Right ventricle myocardium superior (tissue), 1 donor: ENCODE measurements at places on chromosomes 12 and 14.

DNA sequence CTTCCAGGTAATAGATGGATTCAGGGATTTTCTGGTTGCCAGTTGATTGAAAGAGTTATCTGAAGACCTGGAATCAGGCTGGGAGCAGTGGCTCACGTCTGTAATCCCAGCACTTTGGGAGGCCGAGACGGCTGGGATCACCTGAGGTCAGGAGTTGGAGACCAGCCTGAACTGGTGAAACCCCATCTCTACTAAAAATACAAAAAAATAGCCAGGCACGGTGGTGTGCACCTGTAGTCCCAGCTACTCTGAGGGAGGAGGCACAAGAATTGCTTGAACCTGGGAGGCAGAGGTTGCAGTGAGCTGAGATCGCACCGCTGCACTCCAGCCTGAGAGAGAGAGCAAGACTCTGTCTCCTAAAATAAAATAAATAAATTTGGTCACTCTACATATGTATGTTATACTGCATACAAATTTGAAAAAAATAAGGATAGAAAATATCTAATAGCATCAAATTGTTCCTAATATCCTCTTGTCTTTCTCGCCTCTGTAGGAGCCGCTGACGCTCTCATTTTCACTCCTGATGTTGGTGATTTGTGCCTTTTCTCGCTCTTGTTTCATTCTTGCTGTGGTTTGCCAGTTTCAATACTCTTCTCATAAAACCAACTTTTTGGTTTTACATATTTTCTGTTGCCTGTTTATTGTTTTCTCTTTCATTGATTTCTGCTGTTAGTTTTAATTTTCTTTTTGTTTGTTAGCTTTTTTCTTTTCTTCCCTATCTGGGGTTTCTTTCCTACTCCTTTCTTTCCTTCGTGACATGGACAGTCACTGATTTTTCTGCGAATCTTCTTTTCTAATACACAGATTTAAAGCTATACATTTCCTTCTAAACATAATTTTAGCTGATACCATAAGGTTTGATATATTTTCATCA lies 23.8 kb upstream of the PLD4 start:
- no peak for DNase-seq

- DNase-seq: no peak
Measured at GRCh38 chr14:91294153-91294552, 49.6 kb upstream of the GPR68 start.

DNA sequence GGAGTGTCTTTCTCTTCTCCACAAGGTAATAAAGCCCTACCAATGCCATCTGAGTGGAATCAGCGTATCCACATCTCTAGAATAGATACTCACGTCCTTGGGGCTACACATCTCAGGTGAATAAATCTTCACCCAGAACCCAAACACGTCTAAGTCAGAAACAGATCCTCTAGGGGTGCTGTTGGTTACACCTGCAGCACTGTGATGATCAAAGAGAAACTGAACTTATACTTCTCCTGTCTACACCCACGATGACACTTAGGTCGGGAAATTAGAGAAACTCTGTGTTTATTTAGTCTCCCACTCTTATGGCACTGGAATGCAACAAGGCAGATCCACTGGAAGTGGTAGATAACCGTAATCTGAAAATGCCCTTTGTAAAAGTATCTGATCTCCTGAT lies 46.2 kb downstream of the WIF1 start:
- no peak for DNase-seq

DNA sequence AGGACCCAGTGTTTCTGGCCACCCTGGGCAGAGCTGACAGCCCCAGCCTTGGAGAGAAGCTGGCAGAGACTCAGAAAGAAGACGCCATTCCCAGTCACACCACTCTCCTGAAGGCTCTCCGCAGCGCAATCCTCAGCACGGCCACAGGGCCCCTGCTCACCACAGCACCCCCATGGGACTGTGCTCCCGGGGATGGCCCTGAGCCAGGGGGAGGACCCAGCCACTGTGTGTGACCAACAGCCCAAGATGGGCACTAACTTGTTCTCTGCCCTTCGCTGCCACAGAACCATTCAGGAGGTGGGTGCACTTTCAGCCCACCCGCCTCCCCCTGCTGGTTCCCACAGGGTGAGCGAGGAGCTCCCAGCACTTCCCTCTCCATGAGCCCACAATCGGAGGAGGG lies 57.1 kb downstream of the CCNK start:
- DNase-seq: no peak

DNA sequence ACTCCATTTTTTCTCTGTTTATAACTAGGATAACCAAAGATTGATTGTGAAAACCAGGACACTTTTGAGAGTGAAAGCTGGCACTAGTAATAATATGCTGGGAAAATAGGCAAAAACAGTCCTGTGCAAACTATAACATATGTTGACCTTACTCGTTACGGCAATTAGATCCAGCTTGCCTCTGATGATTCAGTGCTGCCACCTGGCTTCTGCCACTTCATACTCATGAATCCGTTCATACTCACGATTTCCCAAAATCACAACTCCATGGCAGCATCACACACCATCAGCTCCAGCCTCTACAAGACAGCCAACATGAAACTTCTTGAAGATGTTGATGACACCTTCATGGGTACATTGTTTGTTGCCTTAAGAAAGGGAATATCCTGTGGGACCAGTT lies 49.1 kb upstream of the CAND1 start:
- peak; percentile 31 for DNase-seq

- no peak for DNase-seq
Measured at GRCh38 chr14:45083617-45083975, 320 bp upstream of the PRPF39 start.

- DNase-seq: no peak
Measured at GRCh38 chr12:49340095-49340870, 3.3 kb upstream of the C1QL4 start.

- no peak for DNase-seq
Measured at GRCh38 chr14:88535149-88535548, 19.7 kb downstream of the PTPN21 start.

- no peak for DNase-seq
Measured at GRCh38 chr12:59372956-59373355, 222.9 kb upstream of the SLC16A7 start.

DNA sequence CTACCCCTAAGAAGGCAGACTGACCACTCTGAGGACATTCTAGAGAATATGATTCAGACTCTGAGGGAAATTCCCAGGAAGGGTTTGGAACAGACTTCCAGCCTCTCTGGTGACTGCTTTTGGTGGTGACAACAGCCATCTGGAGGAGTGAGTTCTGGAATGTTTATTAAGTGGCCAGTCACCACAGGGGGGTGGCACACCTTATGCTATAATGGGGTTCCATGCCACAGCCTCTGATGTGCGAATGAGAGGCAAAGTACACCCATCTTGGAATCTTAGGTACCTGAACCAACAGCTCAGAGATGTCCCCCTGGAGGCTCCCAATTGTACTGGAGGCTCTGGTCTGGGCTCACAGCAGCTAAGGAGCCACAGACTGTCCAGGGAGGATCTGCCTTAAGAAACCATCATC lies 9.5 kb upstream of the TINF2 start:
- DNase-seq: no peak

DNA sequence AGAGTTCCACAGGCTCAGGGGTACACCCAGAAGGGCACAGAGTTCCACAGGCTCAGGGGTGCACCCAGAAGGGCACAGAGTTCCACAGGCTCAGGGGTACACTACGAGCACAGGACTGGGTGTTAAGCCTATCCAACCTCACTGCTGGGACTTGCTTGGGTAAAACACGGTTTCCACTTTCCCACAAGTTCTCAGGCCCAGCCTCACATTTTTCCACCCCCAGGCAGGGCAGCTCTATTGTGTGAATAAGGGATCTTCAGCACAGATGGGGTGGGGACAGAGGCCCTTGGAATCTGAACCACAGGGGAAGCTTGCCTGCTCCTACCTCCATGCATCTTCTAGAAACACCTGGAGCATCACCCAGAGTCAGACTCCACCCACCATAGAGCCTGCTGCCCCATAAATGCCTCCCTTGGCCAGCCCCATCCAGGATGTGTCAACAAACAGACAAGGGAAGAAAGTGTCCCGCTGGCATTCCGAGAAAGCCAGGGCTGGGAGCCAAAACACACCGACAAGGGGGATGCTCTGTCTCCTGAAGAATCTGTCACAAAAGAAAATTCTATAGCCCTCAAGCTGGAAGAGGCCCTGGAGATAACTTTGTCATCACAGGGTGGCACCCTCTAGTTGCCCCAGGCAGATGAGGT lies 4.8 kb downstream of the CRACR2A start:
- no peak for DNase-seq

GRCh38 chr14:67583711-67584644 lies 16.1 kb downstream of the PIGH start:
- no peak for DNase-seq

DNA sequence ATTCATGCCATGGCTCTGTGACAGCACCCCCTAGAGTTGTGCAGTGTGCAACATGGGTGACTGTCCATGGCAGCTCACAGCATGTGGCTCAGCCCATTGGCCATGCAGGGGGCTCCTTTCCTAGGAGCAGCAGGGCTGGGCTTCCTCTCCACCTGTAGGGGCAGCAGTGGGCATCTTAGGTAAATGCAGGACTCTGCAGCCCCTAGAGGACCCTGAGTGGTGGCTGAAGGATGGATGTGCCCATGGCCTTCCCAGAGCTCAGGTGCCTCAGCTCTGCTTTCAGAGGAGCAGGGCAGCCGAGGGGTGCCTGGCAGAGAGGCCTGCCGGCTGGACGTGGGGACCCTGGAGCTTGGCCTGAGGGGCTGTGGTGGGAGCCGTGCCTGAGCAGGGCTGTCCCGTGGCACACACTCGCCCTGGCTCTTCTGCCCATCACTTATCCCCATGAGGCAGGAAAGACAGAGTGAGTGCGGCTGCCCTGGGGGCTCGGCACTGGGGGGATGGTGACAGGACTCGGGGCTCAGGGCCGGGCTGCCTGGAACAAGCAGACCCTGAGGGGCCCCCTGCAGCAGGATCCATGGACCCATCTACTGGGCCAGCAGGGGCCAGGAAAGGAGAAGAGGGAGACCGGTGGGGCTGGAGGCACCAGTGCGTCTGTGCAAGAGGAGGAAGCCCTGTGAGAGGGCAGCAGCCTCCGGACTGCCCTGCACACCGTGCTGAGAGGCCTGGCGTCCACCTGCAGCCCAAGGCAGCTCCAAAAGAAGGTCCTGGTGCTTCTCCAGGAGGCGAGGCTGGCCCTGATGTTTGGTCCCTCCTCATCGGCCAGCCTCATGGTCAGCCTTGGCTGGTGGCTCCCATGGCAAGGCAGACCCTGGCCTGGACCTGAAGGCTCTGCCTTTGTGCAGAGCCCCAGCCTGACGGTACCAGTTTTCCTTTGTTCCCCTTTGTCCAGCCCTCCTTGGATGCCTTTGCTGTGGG lies 7.6 kb downstream of the ADSS1 start:
- no peak for DNase-seq

DNA sequence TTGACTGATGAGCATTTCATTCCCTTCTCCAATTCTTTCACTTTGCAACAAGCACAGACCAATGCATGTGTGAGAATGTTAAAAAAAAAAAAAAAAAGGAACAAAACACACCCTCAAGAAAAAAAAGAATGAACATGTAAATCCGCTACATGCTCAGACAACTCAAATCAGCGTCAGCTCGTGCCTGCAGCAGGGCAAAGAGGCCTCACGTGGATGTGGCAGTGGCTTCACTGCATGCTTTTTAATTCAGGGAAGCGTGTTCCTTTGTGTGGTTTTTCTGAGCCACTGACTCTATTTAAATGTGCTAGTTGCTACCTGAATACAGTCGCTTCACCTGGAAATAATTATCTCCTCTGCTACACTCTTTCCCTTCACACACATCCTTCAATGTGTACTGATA lies 55.1 kb downstream of the PPP1R36 start:
- DNase-seq: no peak

GRCh38 chr14:51004801-51005526 lies 60.7 kb upstream of the PYGL start:
- DNase-seq: no peak

GRCh38 chr12:38282886-38283285 lies 33.7 kb upstream of the ALG10B start:
- DNase-seq: no peak

DNA sequence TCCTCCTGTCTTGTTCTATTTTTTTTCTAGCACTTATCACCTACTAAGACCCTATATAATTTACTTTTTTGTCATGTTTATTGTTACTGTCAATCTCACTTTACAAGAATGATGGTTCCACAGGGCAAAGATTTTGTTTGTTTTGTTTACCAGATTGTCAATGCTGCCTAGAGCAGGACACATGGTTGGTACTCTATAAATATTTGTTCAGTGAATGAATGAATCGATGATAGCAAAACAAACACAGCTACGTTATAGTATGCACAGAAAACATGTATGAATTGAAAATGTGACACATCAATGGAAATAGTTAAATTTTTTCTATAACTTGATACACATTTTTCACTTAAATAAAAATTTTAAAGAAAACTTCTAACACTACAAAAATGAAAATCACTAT lies 67.1 kb upstream of the KRR1 start:
- DNase-seq: no peak

- no peak for DNase-seq
Measured at GRCh38 chr12:62658910-62659309, 192.3 kb downstream of the MON2 start.

DNA sequence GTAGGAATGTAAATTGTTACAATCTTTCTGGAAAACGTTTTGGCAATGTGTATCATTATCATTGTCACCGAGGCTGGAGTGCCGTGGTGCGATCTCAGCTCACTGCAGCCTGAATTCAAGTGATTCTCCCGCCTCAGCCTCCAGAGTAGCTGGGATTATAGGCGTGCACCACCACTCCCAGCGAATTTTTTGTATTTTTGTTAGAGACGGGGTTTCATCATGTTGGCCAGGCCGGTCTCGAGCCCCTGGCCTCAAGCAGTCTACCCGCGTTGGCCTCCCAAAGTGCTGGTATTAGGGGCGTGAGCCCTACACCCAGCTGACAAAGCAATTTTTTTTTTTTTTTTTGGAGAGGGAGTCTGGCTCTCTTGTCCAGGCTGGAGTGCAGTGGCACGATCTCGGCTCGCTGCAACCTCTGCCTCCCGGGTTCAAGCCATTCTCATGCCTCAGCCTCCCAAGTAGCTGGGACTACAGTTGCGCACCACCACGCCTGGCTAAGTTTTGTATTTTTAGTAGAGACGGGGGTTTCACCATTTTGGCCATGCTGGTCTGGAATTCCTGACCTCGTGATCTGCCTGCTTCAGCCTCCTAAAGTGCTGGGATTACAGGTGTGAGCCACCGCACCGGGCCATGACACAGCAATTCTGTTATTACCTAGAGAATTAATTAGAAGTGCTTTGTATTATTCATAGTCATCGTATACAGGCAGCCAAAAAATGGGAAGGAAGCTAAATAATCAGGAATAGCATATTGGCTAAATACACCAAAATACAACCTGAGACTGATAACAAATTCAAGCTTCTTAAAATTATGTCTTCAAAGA lies 1.2 kb downstream of the ACTR6 start:
- no peak for DNase-seq

GRCh38 chr12:43312991-43313505 lies 239.0 kb downstream of the ADAMTS20 start:
- no peak for DNase-seq

- DNase-seq: no peak
Measured at GRCh38 chr12:65536876-65537681, 258.6 kb downstream of the MSRB3 start.

GRCh38 chr14:50813544-50813863 lies 17.5 kb downstream of the NIN start:
- DNase-seq: no peak
